ENCODE measurements at places on chromosomes 3 and 15. TPM values are rescaled to one million over a fixed set of nuclear protein-coding genes. Genes with fewer than 3 reads are reported as not detected.

- no peak for DNase-seq
Observed at GRCh38 chr15:41945731-41946130, 26.6 kb downstream of the EHD4 start.

FGD5 gene
- polyA plus RNA-seq = 23.9 TPM

DNA sequence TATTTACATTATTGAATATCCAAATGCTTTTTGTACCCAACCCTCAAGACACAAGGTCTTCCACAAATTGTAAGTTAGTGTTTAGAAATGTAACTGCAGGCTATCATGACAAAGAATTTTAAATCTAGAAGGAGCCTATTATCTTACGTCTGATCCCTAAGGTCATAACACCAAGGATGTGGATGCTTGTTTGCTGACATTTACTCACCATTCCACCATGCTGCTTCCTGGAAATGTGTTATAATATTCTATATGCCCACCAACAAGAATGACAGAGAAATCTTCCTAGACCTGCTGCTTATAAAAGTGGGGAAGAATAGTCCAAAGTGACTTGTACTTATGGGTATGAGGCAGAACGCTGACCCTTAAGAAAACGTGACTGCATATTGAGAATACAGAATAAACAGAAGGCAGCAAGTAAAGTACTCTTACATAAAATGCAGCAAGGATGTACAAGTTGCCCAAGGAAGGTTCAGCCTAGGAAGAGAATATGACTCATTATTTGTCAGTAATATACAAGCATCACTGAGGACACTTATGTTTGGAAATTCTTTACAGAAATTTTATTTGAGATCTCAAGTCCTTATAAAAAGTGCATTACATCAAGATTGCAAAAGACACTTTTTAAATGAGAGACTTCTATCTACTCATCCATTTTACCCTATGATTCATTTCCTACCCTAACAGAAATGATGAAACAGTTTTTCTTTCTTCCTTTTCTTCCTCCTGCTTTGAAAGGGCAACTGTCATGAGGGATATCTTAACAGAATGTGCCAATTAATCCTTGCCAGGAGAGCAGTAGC, 59.6 kb downstream of the ESYT3 start:
- DNase-seq = no peak

CLCN2 gene
- 18.4 TPM for polyA plus RNA-seq

DNA sequence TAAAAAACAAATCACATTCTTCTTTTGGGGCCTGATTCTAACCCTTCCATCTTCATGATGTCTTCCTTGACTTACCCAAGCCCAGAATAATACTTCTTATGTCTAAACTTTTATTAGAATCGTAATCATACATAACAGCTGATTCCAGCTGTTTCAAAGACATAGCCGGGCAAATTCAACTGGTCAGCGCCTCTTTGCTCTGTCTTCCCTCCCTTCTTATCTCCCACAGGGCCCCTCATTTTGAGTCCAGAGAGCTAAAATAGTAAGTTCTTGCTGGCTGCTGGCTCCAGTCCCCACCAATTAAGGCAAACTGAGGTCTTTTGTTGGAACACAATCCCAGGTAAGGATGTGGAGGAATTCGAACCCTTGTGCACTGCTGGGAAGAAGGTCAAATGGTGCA, 108.6 kb downstream of the ADCY5 start:
- peak; percentile 23 for DNase-seq

KNG1 gene
- 84.2 TPM for polyA plus RNA-seq

DNA sequence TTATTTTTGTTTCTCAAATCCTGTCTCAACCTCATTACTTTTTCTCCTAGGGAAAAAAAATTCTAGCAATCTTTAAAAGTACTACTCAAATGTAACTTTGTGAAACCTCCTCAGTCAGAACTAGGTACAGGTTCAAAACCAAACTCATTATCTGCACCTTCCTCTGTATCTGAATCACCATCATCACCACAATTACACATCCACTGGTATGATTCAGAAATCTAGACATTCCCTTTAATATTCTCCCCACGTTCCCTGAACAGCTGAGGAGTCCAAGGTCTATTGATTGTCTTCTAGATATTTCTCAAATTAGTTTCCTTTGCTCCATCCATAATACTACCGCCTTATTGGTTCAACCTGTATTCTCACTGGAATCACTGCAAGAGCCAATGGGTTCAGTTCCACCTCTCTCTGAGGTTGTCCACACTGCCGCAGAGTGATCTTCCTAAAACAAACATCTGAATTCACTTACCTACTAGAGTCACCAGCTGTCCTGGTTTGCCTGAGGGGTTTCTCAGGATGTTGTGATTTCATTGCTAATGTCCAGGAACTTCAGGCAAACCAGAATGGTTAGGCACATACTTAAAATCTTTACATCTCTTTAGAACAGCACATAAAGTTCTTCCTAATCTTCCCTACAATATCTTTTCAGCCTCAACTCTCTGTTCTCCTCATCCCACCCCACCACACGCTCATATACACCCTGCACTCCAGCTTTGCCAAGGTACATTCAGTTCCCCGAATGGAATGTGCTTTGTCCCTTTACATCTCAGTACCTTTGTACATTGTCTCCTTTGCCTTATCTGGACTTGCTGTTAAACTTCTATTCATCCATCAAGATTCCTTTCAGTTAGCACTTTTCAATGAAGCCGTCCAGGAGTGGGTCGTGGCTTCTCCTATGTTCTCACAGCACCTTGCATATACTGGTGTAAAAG, 24.2 kb downstream of the ATP13A4 start:
- DNase-seq = no peak

EPHB3 gene
- polyA plus RNA-seq = 29.1 TPM

DNA sequence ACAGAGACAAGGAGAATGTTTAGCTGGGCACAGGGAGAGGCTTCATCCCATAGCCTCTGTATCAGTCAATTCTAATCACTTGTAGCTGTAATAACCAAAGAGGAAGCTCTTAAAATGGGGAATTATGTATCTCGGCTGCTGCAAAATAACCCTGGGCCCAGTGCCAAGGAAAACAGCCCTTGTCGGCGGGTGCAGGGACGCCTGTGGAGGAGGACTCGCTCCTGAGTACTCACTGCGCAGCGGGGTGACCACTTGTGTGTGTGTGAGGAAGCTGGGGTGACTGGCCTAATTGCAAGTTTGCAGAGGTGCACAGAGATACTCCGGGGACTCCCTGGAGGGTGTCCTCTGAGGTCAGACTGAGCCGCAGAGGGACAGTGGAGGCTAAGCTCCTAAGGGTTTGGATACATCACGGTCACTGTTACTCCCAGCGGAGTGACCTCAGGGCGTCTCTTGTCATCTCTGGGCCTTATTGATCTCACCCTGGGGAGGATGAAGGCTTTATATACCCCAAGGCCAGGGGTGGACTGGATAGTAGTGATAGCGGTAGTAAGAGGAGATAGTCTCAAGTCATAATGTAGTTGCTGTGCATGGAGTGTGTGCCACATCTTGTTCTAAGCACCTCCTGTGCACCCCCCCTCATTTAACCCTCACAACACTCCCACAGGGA, 37.2 kb downstream of the SLC6A6 start:
- DNase-seq = peak; percentile 64

GRCh38 chr3:182349051-182349450, 444.3 kb upstream of the ATP11B start:
- DNase-seq = no peak
